ENCODE measurements at places on chromosomes 1 and 21. TPM values are rescaled to one million over a fixed set of nuclear protein-coding genes. Genes with fewer than 3 reads are reported as not detected.

AIRE gene
- not detected for total RNA-seq

IGSF9 gene
- total RNA-seq: not detected

PTPRC gene
- 0.86 TPM for total RNA-seq

NPHS2 gene
- total RNA-seq: not detected

UBE2J2 gene
- 51.0 TPM for total RNA-seq

All from GM23248 (cell line).